ENCODE measurements at places on chromosomes 5 and 9. TPM values are rescaled to one million over a fixed set of nuclear protein-coding genes. Genes with fewer than 3 reads are reported as not detected.

DNA sequence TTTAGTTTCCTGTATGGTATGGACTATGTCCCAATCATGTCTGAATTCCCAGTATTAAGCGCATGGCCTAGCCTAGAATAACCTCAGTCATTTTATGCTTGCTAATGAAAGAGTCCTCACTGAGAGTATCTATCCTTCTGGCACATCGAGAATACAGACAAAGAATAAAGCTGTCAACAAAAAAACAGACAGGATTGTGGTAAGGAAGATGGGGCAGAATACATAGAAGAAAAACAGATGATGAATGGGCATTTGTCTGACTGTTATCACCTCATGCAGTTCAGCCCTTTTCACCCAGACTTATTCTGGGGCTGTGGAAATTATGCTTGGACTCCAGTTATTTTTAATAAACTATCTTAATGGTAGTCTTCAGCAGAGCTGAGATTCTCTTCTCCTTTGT is 363.8 kb upstream of the TNC start:
- DNase-seq, result no peak

DNA sequence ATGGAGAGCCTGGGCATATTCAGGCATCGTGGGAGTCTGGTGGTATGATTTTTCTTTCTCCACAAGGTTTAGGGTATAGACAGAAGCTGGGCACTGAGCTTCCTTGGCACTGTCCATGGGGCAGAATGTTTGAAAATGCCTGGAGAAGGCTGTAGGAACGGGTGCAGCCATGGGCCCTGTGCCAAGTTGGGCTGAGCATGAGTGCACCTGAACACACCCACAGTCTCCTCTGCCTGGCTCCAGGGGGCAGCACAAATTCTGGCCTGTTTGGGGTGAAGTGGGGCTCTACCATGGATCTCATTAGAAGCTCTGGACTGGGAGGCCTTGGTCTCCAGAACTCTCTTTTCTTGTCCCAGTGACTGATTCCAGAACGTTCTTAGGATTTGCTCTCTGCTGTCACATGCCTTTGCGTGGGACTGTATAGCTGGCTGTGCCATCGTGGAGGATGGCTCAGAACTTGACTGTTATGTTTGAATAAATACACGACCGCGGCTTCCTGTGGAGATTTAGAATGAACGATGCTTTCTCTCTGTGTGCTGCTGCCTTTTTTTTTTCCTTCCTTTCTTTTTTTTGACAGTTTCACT is 229.8 kb downstream of the FANCC start:
- DNase-seq, result no peak

GRCh38 chr9:4344946-4345345 is 45.1 kb upstream of the GLIS3 start:
- no peak for DNase-seq

DNA sequence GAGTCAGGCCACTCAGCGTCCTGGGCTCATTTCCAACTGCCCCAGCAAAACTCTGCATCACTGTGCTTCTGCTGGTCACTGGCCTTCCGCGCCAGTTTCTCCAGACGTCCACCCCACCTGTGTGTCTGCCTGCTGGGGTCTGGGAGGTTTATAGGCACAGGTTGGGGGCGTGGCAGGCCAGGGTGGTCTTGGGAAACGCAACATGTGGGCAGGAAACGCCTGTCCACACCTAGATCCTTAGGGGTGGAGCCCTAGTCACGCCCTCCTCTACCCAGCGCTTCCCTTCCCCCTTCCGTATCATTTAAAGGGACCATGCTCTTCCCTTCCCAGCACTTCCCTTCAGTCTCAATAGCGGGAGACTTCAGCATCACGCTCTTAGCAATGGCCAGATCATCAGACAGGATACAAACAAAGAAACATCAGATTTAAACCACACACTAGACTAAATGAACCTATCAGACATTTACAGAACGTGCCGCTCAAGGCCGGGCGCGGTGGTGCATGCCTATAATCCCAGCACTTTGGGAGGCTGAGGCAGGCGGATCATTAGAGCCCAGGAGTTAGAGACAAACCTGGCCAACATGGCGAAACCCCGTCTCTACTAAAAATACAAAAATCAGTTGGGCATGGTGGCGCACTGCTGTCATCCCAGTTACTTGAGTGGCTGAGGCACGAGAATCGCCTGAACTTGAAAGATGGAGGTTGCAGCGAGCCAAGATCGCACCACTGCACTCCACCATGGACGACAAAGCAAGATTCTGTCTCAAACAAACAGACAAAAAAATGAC is 11.8 kb upstream of the BTNL9 start:
- no peak for DNase-seq

GRCh38 chr9:127163409-127163808 is 41.0 kb upstream of the ANGPTL2 start:
- DNase-seq, result peak; percentile 75

- DNase-seq, result no peak
These were observed 225.9 kb upstream of the HAPLN1 start for GRCh38 chr5:83946516-83946915.

DNA sequence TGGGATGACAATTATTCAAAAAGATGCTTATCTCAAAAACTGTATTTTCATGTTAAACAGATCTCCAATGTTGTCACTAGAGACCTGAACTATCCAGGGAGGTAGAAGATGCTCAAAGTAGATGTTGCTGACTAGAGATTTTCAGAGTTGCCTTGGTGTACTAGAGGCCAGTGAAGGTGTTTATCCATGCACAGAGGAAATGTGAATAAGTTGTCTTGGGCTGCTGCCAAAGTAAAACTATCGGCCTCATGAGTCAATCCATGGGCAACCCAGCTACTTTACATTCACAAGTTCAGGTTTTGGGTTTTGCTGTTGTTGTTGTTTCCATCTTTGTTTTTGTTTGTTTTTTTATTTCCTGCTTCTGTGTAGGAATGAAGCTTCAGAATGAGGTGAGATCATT is 141.1 kb upstream of the RANBP3L start:
- DNase-seq, result peak; percentile 61

DNA sequence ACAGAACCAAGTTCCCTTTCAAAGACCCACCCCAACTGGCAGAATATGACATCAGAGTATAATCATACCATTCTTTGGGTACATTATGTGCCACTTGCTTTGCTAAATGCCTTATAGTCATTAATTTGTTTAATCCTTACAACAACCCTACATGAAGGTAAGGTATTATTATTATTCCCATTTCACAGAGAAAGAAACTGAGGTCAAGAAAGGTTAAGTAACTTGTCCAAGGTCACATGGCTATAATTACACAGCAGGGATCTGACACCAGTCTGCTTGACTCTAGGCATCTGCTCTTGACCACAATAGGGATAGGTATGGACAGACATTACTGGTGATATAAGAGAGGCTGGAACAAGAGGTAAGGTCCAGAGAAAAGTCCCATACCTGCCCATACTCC is 1.2 kb downstream of the FCHSD1 start:
- no peak for DNase-seq

DNA sequence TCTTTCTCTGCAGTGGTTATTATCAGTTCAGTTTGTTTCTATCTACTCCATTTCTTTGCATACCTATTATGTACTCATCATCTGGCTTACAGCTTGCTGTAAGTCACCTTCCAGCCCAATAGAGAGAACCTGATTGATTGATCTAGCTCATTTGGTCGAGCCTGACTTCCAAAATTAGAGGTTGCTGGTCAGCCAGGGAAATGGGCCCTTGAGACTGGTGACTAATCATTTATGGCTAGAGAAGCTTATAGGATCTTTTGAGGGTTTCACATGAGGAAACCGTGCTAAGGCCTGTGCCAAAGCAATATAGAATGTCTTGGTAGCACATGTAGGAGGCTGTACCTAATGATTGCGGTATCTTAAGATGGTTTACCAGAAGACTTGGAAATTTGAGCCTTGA is 5.8 kb downstream of the SREK1 start:
- DNase-seq, result no peak

DNA sequence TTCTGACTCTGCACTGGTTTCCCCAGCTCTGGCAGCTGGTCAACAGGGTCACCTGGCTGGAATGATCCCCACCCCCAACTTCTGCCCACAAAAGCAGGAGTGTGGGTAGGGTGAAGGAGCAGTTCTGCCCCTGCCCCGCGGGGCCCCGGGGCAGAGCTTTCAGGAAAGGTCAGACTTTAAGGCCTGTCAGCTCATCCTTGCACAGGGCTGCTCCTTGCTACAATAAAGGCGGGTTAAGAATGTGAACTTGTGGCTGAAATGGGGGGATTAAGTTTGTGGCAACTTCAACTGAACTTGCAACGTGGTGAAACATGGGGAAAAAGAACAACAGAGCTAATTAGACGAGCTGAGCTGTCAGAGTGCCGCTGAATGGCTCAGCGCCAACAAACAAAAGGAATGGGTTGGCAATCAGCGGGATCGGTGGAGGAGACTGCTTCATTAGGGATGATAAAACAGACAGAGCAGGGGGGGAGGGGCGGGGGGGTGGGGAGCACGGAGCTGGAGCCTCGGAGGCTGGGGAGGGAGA is 50.8 kb downstream of the CRB2 start:
- DNase-seq, result peak; percentile 23

GRCh38 chr5:317086-317811 is 4.3 kb upstream of the AHRR start:
- peak; percentile 57 for DNase-seq

- no peak for DNase-seq
These were observed 118.5 kb downstream of the COL23A1 start for GRCh38 chr5:178471711-178472110.

- peak; percentile 68 for DNase-seq
These were observed 113.0 kb downstream of the GAPVD1 start for GRCh38 chr9:125374443-125375309.

GRCh38 chr5:148499452-148499851 is 115.7 kb downstream of the FBXO38 start:
- peak; percentile 29 for DNase-seq

GRCh38 chr5:42595597-42595996 is 161.0 kb upstream of the CCDC152 start:
- DNase-seq, result no peak

GRCh38 chr9:128704356-128704670 is 2.0 kb downstream of the PKN3 start:
- no peak for DNase-seq

DNA sequence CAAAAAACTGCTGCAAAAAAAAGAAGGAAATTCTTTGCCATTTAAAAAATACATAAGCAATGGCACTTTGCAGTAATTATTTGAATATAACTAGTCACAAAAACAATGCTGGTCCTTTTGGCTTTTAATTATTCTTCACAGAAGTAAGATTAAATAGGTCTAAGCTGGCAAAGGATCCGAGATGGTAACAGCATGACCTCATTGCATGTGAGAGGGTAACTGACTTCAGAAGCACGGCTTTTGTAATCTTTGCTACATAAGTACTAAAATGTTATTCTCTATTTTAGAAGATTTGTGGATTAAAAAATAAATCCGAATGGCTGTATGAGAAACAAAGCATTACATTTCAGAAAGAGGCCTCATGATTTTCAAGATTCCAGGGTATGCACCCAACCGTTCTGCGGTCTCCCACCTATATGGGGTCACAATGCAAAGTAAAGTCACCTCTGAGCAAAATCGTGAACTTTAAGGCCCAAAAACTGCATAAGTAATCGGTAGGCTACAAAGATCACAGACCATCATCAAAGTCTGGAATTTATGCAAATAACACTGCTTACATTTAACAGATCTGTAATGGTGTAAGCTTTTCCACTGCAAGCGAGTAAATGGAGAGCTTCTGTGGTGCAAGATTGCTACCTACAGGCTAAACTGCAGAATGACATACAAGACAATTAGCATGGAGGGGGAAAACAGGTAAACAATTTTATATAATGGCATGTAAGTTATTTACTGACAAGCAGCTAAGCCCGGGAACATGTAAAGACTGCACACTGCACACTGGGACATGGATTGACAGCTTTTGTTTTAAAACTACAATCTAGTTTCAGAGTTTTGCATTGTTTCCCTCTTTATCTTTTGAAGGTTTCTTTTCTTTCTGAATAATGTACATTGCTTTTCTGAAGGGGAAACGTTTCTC is 231.6 kb downstream of the SLF1 start:
- DNase-seq, result peak; percentile 78

DNA sequence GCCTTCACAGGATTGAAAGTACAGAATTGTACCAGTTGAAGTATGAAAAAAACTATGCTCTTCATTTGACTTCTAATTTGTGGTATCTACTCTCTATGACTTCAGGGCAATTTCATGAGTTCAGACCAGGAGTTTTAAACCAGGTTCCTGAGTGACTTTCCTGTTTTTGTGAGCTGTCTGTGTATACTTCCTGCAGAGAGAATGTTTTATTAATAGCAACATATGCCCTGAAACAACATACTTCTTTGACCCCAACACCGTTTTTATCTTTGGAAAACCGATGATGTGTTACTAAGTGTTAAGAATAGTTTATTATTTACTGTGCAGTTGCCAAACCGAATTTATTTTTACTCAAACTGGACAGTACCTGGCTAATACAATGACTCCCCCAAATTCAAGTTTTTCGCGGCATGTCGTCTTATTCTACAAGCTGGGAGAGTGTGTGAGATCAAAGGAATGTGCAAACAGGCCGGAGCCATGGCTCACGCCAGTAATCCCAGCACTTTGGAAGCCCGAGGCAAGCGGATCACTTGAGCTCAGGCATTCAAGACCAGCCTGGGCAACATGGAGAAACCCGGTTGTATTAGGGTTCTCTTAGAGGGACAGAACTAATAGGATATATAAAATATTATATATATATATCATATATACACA is 58.7 kb upstream of the ERBIN start:
- peak; percentile 54 for DNase-seq

- no peak for DNase-seq
These were observed 59.1 kb downstream of the PDCD1LG2 start for GRCh38 chr9:5569409-5569808.

GRCh38 chr5:89036704-89037489 is 153.9 kb upstream of the MEF2C start:
- DNase-seq, result no peak

- no peak for DNase-seq
These were observed 17.3 kb downstream of the TTC33 start for GRCh38 chr5:40738502-40738901.

GRCh38 chr9:131307974-131308373 is 18.5 kb downstream of the PLPP7 start:
- no peak for DNase-seq

- peak; percentile 52 for DNase-seq
These were observed 14.9 kb downstream of the ARHGEF28 start for GRCh38 chr5:73640861-73641320.

DNA sequence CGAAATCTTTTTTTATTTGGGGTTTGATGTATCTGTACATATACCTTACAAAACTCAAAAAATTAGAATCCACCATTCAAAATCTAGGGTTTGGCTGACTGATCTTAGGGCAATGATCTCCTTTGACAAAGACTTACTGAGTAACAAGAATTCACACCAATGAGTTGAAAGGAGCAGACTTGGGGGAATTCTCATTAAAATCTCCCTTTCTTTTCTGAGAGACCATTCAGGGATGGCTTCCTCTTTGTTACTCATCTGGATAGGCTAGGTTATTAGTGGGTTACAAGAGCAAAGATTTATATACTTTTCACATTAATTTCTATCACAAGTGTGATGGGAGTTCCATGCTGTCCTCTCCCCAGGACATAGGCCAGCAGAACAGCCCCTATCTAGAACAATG is 661.0 kb downstream of the KCTD16 start:
- DNase-seq, result no peak

The CTNND2 gene
- total RNA-seq, result not detected

The OMD gene
- 0.17 TPM for total RNA-seq

The FAM221B gene
- total RNA-seq, result not detected

The PAEP gene
- total RNA-seq, result not detected

The TAF11L10 gene
- total RNA-seq, result not detected

The EXD3 gene
- 13.0 TPM for total RNA-seq

The CDKN2B gene
- 44.9 TPM for total RNA-seq

The DOCK8 gene
- under 0.01 TPM for total RNA-seq

The NCS1 gene
- total RNA-seq, result 52.0 TPM

The EMB gene
- 11.6 TPM for total RNA-seq

The CATSPER3 gene
- under 0.01 TPM for total RNA-seq

The ADGRD2 gene
- total RNA-seq, result not detected
